ENCODE measurements at places on chromosomes 12 and 14.

GRCh38 chr14:74257941-74258763 is 18.9 kb downstream of the VSX2 start:
- DNase-seq, result no peak

GRCh38 chr12:53952871-53953734 is 1.6 kb upstream of the HOXC12 start:
- DNase-seq, result peak; percentile 82

GRCh38 chr14:99181804-99182520 is 90.0 kb downstream of the BCL11B start:
- no peak for DNase-seq

DNA sequence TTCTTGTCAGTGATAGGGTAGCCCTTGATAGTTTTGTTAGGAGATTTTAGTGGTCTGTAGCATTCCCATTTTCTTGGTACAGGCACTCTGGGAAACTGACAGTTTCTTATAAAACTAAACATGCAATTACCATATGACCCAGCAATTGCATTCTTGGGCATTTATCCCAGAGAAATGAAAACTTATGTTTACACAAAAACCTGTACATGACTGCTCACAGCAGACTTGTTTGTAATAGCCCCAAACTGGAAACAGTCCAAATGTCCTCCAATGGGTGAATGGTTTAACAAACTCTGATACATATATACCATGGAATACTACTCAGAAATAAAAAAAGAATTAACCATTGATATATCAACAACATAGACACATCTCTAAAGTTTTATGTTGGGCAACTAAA is 75.5 kb downstream of the BORCS5 start:
- DNase-seq, result no peak

GRCh38 chr12:40209886-40210285 is 14.9 kb upstream of the LRRK2 start:
- DNase-seq, result no peak

DNA sequence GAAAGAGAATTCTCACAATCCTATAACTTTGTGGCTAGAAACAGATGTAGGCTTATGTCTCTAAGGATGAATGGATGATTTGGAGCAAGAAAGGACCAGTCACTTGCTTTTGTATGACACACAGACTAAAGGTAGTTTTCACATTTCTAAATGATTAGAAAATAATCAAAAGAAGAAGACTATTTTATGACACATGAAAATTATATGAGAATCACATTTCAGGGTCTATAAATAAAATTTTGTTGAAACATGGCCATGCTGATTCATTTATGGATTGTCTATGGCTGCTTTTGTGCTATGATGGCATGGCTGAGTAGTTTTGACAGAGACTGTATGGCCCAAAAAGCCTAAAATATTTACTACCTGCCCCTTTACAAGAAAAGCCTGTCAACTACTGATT is 49.4 kb upstream of the FRMD6 start:
- DNase-seq, result no peak

DNA sequence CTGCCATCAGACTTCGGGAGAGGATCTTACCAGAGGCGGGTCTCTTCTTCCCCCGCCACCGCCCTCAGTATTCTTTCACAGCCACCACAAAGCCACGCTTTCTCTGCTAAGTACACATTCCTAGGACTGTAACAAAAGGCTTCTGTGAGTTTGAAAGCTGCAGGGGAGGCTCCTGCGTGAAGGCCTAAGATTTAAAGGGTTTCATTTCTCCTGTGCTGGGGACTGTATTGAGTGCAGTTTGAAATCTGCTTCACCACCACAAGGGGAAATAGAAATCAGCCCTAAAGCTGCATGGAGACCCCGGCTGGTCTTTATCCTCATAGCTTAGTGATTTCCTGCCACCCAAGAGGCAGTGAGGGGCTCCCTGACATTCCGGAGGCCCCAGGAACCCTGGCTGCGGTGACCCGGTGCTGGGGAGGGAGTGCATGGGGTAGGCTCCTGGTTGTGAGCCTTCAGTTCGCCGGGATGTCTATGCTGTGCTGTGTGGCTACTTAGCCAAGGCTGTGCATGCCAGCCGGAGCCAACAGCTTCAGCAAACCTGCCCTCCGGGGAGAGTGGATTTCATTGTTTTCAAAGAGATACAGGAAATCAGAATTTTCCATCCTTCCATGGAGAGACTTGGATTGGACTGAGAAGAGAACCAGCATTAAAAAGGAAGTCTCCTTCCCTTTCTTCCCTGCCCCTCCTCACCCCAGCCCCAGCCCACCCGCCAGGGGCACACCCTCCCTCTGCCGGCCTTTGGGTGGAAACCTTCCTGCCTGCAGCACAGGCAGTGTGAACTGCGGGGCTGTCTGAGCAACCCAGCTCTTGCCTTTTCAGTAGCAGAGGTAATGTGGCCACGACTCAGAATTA is 163.3 kb downstream of the ETV6 start:
- no peak for DNase-seq

DNA sequence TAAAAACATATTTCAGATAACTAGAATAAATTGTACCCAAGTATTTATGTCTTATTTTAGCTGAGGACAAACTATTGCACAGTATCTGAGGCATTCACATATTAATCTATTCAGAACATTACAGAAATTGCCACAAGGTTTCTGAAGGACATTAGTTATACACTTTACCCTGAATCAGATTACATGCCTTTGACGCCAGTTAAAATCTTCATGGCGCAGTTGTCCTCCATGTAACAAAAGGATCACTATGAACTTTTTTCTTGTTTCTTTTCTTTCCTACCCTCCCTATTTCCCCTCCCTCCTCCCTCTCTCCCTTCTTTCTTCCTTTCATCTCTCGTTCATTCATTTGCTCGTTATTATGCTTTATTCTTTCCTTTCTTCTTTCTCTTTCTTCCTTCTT is 176.6 kb upstream of the KITLG start:
- DNase-seq, result no peak

GRCh38 chr14:93775744-93776143 is 12.5 kb downstream of the PRIMA1 start:
- no peak for DNase-seq

Data from HuH-7 (cell line).